NCI-H1694 treated with DMSO at 0.1 percent for 48 hours (cell line): ENCODE measurements at places on chromosomes 5 and 9.

- DNase-seq: no peak
These were observed 33.3 kb downstream of the TLE4 start for GRCh38 chr9:79604921-79605562.

DNA sequence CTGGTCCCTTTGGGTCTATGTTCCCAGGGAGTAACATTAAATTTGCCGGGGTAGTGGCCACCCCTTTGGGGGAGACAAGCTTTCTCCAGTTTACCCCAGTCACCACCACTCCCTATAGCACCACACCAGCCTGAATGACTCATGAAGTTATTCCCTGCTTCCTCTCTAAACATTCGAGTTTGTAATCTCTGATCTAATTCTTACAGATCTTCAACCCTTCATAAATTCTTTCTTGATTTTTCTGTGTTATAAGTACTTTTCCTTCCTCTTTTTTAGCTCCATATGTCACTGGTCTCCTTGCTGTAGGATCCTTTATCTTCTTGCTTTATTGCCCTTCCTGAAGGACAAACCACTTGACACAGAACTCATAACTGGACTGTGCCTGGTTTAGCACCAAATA, 55.6 kb downstream of the GNA14 start:
- no peak for DNase-seq

- no peak for DNase-seq
These were observed 50.5 kb downstream of the GALNT10 start for GRCh38 chr5:154241021-154241420.

GRCh38 chr9:20570087-20570486, 52.2 kb downstream of the MLLT3 start:
- no peak for DNase-seq

GRCh38 chr5:178223828-178224335, 8.7 kb downstream of the PHYKPL start:
- no peak for DNase-seq

GRCh38 chr5:171455522-171455921, 36.1 kb downstream of the FGF18 start:
- DNase-seq: no peak

DNA sequence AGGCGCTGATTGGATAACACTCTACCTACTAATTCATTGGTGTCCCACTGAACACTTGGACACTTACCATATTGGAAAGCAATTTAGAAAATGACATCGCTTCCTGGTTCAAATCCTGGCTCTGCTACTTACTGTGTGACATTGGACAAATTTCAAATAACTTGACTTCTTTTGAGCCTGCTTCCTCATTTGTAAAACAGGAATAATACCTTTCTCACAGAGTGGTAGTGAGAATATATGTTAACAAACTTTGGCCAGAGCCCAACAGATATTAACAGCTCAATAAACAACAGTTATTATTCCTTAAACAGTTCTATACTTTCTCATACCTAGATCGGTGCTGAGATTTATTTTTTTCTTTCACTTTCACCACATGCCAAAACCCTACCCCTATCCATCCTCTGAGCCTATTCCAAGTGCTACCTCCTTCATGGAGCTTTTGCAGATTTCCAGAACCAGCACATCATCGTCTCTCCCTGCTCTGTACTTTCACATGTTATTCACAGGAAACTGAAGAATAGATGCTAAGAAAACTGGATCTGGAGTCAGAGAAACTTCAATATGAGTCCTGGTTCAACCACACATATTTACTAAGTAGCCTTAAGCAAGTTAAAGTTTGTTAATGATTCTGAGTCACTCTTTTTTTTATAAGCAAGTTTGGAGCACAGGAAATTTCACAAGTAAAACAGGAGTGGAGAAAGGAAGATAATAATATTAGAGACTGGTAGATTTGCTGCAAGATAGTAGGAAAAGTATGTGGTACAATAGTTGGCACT, 92.3 kb downstream of the STRBP start:
- DNase-seq: no peak

- no peak for DNase-seq
These were observed 602.6 kb upstream of the DMAC1 start for GRCh38 chr9:8401961-8402705.

DNA sequence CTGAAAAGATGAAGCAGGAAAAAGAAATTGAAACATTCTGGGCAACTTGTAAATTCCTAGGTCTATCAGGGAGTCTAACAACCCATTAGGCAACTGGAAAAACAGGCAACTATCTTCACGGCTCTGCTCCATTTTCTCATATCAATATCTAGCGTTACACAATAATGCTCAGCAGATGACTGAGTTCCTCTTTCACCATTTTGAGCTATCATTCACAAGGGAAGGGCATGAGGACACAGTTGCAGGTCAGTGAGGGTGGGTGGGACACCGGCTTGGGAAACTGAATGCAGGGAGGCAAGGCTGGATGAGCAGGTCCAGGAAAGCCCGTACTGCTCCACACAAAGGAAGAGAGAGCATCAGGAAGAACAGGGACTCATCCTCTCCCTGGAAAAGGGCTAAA, 67.0 kb downstream of the FRMD3 start:
- no peak for DNase-seq

DNA sequence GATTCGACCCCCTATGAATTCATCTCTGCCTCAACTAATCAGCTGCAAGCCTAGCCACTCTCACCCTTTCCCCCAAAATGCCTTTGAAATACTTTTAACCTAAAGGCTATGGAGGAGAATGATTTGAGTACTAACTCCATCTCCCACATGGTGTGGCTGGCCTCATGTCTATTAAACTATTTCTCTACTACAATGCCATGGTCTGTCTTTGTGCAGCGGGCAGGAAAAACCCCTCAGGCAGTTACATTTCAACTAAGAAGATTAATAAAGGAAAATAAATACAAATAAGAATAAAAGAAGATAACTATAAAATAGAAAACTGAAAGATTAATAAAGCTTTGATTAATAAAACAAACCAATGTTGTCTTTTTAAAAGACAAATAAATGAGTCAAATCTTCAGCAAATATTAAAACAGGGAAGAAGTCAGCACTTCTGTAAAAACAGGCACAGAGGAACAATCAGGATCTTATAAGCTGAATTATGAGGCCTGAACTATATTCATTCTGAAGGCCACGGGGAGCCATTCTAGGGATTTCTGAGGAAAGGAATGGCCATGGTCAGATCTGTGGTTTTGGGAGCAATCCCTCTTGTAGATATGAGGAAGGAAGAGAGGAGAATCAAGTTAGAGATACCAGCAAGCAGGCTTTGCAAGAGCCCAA, 116.1 kb upstream of the SLC12A2 start:
- no peak for DNase-seq

GRCh38 chr5:125189531-125189941, 443.1 kb upstream of the ZNF608 start:
- no peak for DNase-seq

GRCh38 chr5:17302106-17302505, 84.7 kb downstream of the BASP1 start:
- no peak for DNase-seq

- no peak for DNase-seq
These were observed 357.7 kb downstream of the ARRDC3 start for GRCh38 chr5:91025449-91025848.

DNA sequence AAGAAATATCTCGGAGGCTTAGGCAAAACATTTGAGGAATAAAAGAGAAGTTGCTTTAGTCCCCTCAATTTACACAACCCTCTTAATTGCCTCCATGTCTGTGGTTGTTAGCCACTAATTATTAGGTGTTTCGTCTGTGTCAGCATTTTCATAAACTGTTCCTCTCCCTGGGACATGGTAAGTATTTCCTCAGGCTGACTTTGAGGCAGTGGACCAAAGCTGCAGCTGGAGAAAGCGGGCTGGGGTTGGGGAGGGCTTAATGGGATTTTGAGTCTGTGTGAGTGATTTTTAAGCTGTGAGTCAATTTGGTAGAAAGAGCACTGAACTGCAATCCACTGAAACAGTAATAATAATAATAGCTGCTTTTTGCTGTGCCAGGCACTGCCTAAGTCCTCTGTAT, 13.0 kb upstream of the TTC1 start:
- DNase-seq: no peak

GRCh38 chr5:35198075-35198474, 32.2 kb downstream of the PRLR start:
- DNase-seq: no peak

GRCh38 chr9:32581512-32582143, 8.7 kb upstream of the NDUFB6 start:
- DNase-seq: peak; percentile 63

GRCh38 chr9:108019821-108020220, 530.3 kb upstream of the KLF4 start:
- no peak for DNase-seq

DNA sequence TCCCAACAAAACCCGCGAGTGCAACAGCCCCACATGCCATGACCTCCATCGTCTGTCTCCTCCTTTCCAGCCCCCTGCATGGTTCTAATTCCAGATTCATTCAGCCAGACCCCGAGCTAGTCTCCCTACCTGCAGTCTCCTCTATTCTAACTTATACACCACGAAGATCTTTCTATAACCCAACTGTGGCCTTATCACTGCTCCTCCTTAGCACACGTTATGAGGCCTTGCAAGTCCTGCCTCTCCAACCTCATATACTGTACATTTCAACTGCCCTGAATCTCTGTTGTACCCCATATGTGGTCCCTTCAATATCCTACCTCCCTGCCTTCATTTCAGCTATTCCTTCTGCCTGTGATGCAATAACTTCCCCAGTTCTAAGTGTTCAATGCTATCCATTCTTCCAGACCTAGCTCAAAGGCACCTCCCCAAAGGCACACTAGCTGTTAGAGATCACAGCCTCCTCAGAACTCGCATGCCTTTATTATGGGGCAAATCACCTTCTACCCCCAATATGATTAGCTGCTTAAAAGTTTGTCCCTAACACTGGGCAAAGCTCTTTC, 215.1 kb upstream of the TRIM32 start:
- DNase-seq: no peak

DNA sequence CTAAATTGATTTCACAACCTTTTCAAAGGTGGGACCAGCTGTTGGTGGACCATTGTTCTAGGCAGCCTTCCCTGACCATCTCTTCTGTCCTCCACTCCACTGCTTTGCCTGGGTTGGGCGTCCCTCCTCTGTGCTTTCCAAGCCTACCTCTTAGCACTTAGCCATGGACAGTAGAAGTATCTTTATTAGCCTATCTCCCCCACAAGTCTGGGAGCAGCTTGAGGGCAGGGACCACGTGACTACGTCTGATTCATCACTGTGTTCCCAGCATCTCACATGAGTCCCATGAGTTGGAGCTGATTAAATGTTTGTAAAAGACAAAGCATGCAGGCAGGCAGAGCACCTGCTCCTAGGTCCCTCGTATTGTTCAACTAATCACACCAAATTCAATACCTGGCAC, 20.9 kb downstream of the MORN5 start:
- no peak for DNase-seq

DNA sequence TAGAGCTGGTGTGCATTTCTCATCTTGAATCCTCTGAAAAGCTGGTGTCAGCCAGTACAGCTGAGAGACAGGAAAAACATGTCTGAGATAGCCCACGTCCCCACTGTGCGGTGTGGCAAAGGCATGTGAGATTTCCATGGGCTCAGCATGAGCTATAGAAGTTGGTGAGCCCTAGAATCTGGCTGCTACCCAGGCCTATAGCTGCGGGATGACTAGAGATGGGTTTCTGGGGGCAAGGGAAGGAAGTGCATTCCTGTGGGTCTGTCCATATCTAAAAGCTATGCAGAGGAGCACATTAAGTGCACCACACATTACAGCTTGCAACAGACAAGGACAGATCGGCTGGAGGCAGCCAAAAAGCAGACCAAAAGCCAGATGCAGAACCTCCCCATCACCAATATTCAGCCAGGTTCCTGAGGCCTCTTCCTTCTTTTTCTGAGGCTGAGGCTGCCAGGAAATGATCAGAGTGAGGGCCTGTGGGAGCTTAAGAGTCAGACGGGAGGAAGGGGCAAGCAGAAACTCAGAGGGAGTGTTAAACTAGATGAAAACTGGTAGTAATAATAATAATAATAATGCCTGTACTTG, 55.8 kb upstream of the RANBP3L start:
- no peak for DNase-seq

DNA sequence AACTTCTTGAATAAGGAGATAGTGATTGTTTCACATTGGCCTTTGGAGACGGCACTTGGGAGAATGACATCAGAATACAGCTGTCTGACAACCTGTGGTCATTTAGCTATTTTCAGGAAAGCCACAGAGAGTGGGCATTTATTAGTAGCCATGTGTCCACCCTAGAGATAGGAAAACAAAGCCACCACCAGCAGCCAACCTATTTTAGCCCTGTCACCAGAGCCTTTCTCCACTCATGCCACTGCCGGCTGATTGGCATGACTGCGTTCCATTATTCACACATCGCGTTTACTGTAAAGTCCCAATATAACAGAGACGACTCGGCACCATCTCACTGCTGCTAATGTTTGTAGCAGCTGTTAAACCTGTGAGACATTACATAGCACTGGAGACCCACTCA, 330.1 kb downstream of the NDUFS4 start:
- no peak for DNase-seq

DNA sequence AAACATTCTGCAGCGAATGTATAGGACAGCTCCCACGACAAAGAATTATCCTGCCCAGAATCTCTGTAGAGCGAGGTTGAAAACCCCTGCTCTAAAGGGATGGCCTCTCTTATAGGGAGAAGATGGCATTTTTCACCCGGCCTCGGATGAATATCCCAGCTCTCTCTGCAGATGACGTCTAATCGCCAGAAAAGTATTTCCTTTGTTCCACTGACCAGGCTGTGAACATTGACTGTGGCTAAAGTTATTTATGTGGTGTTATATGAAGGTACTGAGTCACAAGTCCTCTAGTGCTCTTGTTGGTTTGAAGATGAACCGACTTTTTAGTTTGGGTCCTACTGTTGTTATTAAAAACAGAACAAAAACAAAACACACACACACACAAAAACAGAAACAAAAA, 17.4 kb upstream of the RARS1 start:
- DNase-seq: no peak

DNA sequence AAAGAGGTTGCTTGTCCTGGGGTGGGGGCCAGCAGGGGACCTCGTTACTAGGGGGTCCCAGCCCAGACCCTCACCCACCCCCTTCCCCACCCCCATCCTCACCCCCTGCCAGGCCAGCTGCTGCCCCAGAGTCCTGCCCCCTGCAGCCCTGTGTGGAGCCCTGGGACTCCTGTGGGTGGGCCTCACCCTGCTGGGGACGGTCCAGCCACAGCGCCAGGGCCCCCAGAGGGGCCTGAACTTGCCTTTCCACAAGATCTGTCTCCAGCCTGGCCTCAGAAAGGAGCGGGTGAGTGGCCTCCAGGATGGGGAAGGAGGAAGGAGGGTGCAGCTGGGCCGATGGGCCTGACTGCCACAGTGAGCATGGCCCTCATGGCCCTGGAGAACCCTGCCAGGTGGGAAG, 7.5 kb upstream of the PTGDS start:
- DNase-seq: no peak
